NCI-H1105 treated with DMSO at 0.1 percent for 48 hours (cell line): ENCODE measurements at places on chromosomes 4 and X.

GRCh38 chrX:102976793-102977495 is 39.9 kb downstream of the RAB40AL start:
- no peak for DNase-seq

DNA sequence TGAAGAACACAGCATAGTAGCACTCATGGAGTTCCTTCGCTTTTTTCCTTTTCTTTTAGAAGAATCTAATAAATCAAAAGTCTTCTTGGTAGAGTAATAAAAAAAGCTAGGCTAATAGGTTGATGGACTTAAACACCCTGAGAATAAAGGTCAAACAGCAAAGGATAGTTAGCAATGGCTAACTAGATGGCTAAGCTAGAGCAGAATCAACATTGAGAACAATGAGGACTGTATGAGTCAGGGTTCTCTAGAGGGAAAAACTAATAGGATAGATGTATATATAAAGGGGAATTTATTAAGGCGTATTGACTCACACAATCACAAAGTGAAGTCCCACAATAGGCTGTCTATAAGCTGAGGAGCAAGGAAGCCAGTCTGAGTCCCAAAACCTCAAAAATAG is 550.9 kb downstream of the GLUD2 start:
- no peak for DNase-seq

DNA sequence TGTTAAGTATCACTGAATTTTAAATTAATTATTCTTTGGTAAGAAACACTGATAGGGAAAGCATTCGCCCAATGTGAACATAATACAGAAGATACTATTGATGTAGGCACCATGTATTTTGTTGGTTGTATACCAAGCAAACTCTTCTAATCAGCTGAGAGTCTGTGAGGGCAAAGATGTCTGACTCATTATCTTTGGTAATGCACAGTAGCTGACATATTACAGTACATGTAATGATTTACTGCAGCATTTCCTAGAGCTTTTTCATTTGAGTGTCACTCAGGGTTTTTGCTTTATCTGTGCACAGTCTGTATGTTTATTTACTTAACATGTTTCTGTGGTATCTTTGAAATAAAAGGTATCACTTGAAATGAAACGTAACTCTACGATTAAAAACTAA is 49.2 kb downstream of the CENPVL3 start:
- DNase-seq, result no peak

GRCh38 chr4:186765138-186765537 is 41.5 kb upstream of the FAT1 start:
- no peak for DNase-seq

DNA sequence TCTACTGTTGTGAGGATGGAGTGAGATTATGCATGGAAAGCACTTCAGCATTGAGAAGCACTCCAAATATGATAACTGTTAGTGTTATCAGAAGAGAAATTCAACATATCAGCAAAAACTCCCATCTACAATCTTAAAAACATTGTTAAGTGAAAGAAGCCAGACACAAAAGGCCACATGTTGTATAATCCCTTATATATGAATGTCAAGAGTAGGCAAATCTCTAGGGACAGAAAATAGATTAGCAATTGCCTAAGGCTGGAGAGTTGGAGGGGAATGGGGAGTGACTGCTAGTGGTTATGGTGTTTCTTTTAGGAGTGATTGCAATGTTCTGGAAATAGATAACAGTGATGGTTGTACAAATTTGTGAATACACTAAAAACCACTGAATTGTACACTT is 122.5 kb upstream of the LNX1 start:
- DNase-seq, result no peak

DNA sequence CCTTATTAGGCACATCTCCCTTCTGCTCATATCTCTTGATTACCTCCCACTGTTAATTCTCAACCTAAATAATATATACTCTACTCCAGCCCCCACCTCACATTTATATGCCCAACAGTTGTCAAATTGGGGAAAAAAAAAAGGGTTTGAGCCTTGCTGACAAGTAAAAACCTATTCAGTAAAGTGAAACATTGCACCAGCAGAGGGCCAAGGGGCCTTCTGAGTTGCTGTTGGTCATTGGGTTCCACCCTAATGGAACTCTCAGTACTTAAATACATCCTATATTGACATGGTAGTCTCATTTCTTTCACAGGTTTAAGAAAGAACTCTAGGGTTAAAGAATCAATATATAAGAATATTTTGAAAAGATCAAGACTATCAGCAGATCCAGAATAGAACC is 362.2 kb downstream of the SMARCA1 start:
- DNase-seq, result no peak

- DNase-seq, result no peak
These were observed 16.3 kb upstream of the ZNF827 start for GRCh38 chr4:145954924-145955339.

DNA sequence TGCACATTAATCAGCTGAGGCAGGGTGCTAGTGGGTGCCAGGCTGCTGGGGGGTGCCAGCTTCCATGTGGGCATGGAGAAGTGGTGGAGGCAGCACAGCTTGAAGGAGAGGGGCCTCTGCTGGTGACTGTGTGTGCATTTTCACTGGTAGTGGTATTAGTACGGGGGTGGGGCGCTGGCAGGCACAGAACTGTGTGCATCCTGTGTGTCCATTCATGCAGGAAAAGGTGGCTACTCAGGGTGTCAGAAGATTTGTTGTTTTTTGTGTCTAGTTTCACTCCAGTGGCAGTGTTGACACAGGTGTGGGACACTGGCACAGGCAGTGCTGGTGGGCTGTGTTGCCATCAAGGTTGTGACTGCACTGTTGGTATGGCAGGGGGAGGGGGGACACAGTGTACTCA is 1303.6 kb downstream of the FAM133A start:
- DNase-seq, result no peak

DNA sequence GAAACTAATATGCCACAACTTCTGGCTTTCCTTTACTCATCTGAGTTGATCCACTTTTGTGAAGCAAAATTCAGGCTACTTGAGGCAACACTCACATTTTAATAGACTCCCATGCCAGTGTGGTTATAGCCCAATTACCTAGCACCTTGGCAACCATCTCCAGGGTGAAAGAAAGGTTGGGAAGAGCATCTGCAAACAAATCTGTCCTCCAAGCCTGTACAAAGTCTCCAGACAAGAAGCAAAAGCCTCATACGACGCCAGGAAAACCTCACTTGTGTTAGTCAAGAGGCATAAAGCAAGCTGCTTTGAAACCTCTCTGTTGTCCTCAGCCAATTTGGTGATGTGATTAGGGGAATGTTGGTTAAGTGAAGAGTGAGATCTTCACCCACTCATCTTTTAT is 246.6 kb downstream of the THOC2 start:
- DNase-seq, result no peak

DNA sequence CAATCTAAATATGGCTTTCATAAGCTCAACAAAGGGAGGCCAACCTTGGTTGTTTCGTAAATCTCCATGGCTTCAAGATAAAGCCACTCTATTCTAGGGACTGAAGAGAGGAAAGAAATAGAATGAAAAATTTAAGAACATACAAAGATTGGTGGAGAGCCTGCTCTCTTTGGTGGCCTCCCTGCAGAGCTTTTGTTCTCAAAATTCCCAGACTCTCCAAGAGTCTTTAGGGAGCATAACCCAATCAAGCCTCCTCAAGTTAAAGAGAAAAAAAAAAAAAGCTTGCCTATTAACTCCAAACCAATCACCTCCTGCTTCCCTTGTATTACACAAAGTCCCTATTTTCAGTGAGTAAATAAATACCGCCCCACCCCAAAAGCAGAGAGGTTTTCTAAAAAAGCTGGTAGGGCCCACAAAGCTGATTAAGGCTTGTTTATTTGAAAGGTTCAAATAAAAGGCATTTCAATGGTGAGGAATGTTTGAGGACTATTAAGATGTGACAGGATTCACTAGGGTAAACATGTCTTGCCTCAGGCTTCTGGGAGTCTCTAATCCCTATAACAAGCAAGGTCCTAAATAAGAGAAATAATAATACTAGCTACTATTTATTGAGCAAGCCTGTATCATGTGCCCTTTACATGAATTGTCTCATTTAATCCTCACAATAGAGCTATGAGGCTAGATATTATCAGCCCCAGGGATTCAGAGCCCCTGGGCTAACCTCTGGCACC is 71.6 kb downstream of the GPC3 start:
- DNase-seq, result no peak

DNA sequence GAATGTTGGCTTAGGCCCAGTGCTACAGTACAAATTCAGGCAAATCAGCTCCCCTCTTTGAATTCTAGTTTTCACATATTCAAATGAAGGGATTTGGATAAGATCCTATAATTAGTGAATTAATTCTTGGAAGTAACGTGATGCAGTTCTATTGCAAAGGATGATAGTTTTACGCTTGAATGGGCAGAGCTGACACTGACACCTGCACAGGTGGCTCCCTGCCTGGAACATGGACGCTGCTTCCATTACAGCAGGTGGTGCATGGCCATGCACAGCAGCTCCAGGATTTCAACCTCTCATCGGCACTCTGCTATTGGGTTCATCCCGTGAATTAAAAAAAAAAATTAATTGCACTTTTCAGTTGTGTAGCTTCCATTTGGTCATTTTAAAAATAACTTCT is 28.4 kb upstream of the RPS6KA6 start:
- peak; percentile 89 for DNase-seq

- DNase-seq, result no peak
These were observed 590 bp upstream of the NAF1 start for GRCh38 chr4:163167333-163167626.

GRCh38 chr4:185529413-185529812 is 5.9 kb downstream of the PDLIM3 start:
- no peak for DNase-seq

DNA sequence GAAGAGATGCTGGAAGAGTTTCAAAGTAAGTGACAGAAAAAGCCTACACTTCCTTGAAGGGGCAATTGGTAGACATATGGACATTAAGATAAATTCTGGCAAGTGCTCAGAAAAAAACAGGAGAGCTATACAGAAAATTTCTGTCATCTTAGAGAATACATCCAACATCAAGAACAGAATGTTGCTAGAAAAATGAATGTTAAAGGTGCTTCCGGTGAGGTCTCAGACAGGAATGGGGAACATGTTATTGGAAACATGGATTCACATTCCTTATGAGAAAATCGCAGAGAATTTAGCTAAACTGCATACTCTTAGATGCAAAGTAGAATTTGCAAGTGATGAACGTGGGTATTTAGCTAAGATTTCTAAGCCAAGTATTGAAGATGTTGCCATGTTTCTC is 9.5 kb downstream of the XAGE1B start:
- no peak for DNase-seq

DNA sequence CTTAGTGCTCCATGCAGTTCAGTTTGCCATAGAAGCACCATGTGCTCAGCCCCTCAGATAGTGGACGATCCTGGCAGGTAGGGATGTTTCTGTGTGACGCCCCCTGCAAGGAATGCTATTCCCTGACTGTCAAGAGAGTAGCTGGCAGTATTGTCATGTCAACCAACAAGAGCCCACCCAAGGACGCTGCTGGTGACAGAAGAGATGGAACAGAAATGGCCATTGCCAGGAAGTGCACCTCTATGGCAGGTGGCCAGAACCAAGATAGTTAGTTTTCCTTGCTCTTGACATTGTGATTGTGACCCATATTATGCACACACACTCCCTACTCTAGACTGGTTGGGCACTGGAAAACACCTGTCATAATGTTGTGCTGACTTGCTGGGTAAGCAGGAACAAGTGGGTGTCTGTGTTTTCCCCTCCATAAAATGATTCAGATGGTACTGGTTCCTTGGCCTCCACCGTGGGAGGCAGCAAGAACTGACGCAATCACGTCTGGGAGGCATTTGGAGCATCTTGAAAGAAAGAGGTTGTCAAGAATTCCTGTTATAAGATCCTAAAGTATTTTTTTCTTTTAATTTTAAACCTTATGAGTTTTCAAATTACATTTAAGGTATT is 507.9 kb downstream of the MID1IP1 start:
- no peak for DNase-seq

DNA sequence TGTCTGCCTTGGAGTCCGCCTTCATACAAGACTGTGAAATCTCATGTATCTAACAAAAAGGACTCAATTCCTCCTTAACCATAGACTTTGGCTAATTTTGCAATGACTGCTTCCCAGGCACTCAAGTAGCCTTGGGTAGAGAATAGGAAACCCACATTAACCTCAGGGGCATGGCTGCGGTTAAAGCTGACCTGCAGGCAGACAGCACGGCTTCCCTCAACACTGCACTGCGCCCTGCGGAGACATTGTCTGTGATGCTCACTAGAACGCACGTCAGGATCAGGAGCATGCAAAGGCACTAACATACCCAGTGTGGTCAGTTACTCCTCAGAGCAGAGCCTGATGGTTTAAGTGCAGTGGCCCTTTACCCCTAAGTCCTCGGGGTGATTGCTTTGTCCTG is 10.3 kb upstream of the GPR143 start:
- DNase-seq, result no peak

GRCh38 chr4:122639181-122639580 is 18.3 kb upstream of the IL21 start:
- no peak for DNase-seq

GRCh38 chrX:8304668-8305067 is 133.6 kb upstream of the VCX2 start:
- no peak for DNase-seq

GRCh38 chr4:2273221-2273620 is 11.3 kb upstream of the MXD4 start:
- no peak for DNase-seq

GRCh38 chrX:10929747-10930146 is 181.4 kb upstream of the HCCS start:
- DNase-seq, result no peak

DNA sequence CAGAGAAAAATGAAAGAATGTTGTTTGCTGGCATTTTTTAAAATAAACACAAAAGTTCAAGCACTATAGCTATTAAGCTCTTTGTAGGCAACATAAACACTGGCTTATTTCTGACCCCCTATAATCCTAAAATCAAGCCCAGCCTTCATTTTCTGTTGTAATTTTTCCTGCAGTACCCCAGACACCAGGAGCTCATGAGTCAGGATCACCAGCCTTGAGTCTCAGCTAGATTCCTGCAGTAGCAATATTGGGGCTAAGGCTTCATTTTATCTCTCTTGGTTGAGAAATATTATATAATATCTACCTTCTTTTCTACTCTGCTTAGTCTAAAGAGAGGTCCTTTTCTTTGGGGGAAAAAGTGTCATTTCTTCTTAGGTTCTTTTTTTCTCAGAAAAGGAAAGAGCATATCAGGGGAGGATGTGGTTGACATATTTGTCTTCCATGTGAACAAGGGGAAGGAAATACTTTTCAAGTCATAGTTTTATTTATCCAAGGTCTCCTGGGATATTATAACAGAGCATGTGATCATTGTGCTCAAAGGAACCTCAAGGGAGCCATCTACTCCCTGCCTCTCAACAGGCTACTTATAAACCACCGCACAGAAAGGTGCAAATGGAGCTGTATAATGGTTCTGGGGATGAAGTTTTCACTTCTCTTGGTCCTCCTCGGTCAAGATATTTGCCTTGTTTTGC is 678.3 kb upstream of the NR3C2 start:
- DNase-seq, result no peak

- no peak for DNase-seq
These were observed 45.3 kb downstream of the EVC start for GRCh38 chr4:5756271-5756670.

GRCh38 chr4:1764670-1765069 is 28.4 kb upstream of the FGFR3 start:
- DNase-seq, result no peak

DNA sequence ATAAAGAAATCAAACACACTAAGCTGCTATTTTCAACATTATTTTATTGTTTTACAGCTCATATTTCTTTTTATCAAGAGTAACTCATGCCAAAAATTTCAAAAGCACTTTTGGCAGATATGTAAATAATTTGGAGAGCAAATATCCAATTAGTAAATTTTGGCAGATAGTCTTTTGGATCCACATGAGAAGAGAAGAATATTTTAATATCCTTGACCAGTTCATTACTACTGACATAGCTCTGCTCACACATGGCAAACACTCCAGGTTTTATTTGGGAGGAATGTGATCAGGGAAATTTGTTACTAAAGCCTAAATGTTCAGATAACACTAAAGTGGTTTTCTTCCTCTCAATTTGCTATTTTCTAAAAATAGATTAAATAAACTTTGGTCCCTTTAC is 1054.3 kb downstream of the FAT4 start:
- no peak for DNase-seq
